ENCODE measurements at places on chromosomes 7 and 10.

DNA sequence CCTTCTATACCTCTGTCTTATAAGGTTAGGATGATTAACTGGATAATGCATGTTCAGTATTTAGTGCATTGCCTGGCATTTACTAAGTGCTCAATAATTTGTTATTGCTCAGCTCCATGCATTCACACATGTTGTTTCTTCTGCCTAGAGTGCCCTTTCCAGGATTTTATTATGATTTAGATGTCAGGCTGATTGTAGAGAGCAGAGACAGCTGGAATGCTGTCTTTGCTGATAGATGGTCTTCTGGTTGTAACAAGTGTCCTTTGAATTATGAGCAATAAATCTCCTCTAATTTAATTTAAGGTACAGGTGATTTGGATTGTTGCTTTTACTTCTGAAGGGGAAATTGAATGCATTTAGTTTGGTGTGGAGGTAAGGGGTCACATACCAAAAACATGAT, 548.0 kb downstream of the MAGI2 start:
- no peak for DNase-seq

- DNase-seq = no peak
These were observed 2.5 kb downstream of the CHRM2 start for GRCh38 chr7:136870866-136871487.

- DNase-seq = no peak
These were observed 93.3 kb upstream of the FZD8 start for GRCh38 chr10:35735412-35735811.

- no peak for DNase-seq
These were observed 120.4 kb downstream of the MALRD1 start for GRCh38 chr10:19169041-19169440.

GRCh38 chr7:54841772-54842697, 83.0 kb upstream of the SEC61G start:
- DNase-seq = no peak

- peak; percentile 85 for DNase-seq
These were observed 126.5 kb downstream of the FAM107B start for GRCh38 chr10:14648005-14648765.

DNA sequence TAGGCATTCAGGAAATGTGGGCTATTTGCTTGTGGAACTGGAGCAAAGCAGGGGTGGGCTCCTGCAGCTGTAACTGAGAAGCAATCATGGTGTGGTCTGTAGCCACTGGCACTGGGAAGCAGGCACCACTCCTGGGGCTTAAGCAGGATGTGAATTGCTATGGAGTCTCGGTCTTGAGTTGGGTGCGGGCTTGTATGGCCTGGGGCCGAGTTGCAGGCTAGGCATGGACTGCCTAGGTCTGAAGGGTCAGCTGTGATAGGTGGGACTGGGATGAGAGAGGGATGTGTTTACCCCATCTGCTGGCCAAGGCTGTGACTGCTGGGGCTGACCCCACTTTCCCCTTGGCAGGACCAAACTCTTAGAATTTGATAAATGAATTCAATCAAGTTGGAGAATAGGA, 43.0 kb downstream of the ADCY1 start:
- no peak for DNase-seq

DNA sequence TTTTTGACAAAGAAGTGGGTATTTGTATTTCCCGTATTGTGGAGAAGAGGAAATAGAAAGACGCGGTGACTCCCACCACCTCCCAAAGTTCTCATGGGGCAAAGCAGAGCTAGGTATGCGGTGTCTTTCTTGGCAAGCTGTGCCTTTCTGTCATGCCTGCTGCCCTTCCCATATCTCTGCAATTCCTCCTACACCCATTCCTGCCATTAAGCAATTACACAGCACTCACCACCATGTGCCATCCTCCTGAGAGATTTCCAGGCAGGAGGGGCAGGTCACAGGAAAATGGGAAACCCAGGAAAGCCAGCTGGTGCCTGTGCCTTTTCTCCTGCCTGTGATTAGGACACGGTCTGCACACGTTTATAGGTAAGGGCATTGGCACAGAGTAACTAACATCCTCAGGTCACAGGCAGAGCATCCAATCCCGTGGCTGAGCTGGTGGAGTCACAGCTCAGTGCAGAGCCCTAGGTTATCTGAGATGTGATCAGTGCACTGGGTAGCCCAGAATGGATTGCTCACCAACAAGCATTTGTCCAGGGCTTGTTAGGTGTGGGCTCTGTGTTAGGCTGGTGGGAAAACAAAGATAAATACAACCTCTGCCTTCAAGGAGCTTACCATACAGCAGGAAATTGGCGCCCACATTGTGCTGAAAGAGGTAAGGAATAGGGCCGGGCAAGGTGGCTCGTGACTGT, 9.4 kb upstream of the CRTAC1 start:
- peak; percentile 6 for DNase-seq

- DNase-seq = no peak
These were observed 67.7 kb downstream of the HK1 start for GRCh38 chr10:69345890-69346474.

- DNase-seq = no peak
These were observed 1.2 kb upstream of the ZEB1 start for GRCh38 chr10:31317652-31318381.

- no peak for DNase-seq
These were observed 137.5 kb downstream of the ZNF365 start for GRCh38 chr10:62511656-62512055.

DNA sequence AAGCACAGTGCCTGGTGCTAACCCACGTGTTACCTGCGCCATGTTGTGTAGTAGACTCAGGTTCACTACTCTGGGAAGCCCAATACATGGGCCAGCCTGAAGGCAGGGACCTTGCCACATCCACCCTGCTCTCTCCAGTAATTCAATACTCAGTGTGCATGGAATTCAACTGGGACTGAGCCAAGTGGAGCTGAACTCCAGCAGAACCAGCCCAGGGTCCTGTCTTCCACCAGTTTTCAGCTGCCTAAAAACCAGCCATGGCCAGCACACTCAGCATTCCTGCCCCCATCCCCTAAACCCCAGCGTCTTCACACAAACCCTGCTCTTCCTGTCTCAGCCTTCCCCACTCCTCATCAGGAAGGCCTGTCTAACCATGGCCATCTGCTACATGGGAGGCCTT, 15.4 kb downstream of the FGF8 start:
- no peak for DNase-seq

DNA sequence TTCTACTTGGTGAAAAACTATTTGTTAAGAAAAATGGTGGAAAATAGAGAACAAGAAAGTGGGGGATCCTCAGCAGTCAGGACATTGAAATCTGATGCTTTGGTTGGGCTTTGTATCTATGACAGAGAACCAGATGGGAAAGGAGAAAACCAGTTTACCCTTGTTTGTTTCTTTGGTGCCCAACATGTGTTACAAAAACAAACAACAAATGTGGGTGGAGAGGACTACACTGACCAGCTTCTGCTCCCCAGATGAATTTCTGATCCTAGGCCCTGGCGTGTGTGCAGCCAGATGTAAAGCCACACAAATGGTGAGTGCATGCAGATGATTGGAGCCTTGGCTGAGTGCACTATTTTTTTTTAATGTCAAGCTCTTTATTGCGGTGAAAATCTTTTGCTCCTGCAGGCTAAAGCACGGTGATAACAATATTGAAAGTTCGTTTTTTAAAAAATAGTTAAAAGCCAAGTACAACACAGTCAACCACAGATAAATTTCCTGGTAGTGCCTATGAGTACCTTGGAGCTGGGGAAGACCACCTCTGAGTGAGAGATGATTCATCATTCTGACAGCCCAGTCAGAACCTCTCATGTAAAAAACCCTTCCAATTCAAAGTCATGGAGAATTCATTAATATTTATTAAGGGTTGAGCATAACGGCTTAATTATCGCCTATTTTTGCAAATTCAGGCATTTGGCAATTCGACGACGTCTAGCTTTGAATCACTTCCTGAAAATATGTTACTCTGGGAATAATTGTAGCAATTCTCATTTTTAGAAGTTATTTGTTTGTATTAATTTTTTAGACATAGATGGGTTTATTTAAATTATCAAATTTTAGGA, 163.7 kb downstream of the AGMO start:
- no peak for DNase-seq

DNA sequence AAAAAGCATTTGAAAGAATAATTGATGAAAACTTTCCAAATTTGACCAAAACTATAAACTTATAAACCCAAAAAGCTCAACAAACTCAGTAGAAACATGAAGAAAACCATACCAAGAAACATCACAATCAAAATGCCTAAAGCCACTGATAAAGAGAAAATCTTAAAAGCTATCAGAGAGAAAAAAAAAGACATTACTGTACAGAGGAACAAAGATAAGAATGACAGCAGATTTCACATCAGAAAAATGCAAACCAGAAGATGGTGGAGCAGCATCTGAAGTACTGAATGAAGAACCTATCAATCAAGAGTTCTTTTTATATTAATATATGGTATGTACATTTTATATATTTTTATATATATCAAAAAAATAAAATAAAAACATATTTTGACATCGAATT, 2.4 kb upstream of the GPAM start:
- no peak for DNase-seq

GRCh38 chr7:13179011-13179582, 491.7 kb downstream of the ARL4A start:
- peak; percentile 14 for DNase-seq

DNA sequence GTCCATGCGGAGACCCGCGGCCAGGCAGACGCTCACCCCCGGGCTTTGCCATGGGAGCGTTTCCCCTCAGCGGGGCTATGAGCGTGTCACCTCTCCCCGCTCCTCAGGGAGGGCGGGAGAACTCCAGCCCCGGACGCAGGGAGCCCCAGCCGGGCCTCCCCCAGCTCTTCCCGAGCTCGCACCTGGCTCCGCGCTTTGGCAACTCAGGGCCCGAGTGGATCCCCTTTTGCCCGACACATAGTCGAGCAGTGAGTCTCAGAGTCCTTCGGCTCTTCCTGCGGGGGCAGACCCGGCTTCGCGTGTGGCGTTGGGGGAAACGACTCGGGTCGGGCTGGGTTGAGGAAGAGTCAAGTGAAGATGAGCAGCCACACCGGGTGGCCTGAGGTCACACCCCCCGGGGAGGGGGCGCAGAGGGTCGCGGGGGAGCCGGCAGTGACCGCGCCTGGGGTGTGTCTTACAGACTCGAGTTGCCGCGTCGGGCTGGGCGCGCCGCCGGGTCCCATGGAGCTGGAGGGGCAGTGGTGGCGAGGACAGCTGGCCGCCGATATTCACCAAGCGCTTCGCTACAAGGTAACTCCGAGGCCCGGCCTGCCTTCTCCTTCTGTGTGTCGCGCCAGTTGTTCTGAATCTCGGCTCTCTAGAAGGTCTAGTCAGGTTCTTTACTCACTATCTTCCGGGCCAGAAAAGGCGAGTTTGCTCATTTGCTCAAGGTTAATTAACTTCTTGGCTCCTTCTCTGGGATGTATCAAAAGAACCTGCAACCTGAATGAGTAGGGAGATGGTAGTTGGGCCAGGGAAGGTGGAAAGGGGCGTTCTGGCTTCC, 721 bp downstream of the CCNJ start:
- DNase-seq = no peak

- DNase-seq = no peak
These were observed 708 bp upstream of the GPR85 start for GRCh38 chr7:113087071-113087998.

DNA sequence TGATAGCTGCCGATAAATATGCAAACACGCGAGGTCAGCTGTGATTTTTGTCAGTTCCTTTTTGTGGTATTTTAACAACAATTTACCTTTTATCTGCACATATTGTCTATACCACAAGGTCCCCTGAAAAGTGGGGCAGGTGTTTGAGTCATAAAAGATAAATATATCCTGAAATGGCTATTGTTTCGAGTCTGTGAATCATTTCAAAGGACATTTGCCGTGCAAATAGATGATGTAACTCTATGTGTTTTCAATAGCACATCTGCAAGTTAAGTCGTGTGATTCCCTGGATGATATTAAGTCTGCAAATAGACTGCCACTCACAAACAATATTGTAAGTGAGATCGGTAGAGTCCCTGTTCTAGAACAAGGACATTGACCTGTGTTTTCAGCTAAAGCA, 193.0 kb upstream of the PITRM1 start:
- no peak for DNase-seq

GRCh38 chr10:79019441-79020014, 49.2 kb upstream of the ZMIZ1 start:
- no peak for DNase-seq

DNA sequence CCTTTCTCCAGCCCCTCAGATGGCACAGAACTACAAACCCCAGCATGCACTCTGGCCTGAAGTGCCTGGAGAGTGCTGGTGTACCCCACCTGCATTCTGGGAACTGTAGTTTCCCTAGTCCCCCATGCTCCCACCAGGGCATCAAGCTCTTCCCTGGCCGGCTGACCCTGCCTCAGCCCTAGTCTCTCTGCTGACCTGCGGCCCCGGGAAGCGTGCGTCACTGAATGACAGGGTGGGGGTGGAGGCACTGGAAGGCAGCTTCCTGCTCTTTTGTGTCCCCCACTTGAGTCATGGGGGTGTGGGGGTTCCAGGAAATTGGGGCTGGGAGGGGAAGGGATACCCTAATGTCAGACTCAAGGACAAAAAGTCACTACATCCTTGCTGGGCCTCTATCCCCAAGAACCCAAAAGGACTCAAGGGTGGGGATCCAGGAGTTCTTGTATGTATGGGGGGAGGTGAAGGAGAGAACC, 2.1 kb downstream of the NOS3 start:
- DNase-seq = no peak

GRCh38 chr10:102783568-102783967, 39.8 kb downstream of the WBP1L start:
- no peak for DNase-seq

- no peak for DNase-seq
These were observed 1.2 kb downstream of the FOXK1 start for GRCh38 chr7:4683043-4683883.

DNA sequence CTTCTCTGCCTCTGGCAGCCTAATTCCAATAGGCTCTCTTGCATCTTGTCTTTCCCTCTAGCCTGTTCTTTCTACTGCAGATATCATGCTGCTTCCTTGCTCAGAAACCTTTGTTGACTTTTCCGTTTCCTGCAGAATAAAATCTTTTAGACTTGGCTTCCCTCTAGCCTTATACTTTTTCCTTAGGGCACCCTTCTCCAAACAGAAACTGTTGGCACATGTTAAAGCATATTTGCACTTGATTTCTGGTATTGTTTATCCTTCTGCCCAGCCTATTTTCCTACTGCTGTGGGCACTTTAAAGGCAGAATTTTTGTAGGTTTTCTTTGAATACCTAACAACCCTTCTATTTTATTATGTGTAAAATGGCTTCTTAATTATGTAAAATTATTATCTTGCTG, 4.6 kb downstream of the GNAI1 start:
- DNase-seq = no peak

- no peak for DNase-seq
These were observed 156.5 kb upstream of the PPP2R2D start for GRCh38 chr10:131744346-131744745.

- no peak for DNase-seq
These were observed 303.6 kb upstream of the PITRM1 start for GRCh38 chr10:3476186-3476585.

- DNase-seq = no peak
These were observed 152.5 kb upstream of the YAE1 start for GRCh38 chr7:39413636-39414223.

- DNase-seq = no peak
These were observed 68.0 kb upstream of the TNS3 start for GRCh38 chr7:47649919-47650318.

GRCh38 chr7:116796471-116796870, 65.9 kb upstream of the CAPZA2 start:
- DNase-seq = no peak

Data from NCI-H187 treated with DMSO at 0.1 percent for 48 hours (cell line).